ENCODE measurements at places on chromosomes 16 and 17.

GRCh38 chr17:16933317-16934132, 38.4 kb downstream of the TNFRSF13B start:
- no peak for DNase-seq

GRCh38 chr16:7343243-7343642, 10.6 kb downstream of the RBFOX1 start:
- no peak for DNase-seq

- no peak for DNase-seq
Measured at GRCh38 chr16:48054881-48055601, 100.8 kb downstream of the ABCC12 start.

DNA sequence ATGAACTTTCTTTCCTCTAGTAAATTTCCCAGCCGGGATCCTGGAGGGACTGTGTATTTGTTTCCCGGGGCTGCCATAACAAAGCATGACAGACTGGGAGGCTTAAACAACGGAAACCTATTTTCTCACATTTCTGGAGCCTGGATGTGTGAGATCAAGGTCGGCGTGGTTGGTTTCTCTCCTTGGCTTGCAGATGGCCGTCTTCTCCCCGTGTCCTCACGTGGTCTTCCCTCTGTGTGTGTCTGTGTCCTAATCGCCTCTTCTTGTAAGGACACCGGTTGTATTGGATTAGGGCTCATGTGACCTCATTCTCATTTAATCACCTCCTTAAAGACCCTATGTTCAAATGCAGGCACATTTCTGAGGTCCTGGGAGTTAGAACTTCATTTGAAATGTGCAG, 22.0 kb upstream of the USP10 start:
- DNase-seq = no peak

GRCh38 chr17:19443148-19443547, 32.1 kb downstream of the RNF112 start:
- no peak for DNase-seq

GRCh38 chr17:2271985-2272702, 31.4 kb downstream of the SMG6 start:
- no peak for DNase-seq

GRCh38 chr16:88019821-88020515, 68.7 kb downstream of the BANP start:
- DNase-seq = no peak

- no peak for DNase-seq
Measured at GRCh38 chr17:49588726-49589576, 13.3 kb downstream of the NXPH3 start.

DNA sequence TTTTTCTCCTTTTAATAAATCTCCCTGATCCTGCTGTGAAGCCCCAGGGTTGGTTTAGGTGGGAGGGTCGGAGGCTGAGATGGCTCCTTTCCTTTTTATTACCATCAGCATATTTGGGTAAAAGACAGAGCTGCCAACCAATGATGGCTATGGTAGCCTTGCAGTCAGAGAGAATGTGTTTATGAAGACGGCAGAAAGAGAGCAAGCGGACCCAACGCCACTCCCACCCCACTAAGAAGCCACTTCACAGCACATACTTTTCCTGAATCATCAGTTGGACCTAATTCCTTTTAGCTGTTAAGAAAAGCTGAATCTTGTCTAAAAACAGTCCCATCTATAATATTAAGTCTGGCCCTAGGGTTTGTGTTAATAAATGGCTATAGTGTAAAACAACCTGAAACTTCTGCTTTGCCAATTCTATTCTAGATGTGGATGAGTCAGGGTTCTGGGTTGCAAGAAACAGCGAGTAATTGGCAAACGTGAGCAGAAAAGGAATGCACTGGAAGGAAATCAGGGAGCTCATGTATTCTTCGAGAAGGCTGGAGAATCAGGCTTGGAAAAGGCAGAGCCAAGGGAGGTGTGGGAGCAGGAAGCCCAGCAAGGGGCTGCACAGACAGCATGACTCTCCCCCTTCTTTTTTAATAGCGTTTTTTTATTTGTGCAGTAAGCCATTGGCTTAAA, 34.0 kb upstream of the PRKCA start:
- no peak for DNase-seq

- DNase-seq = no peak
Measured at GRCh38 chr16:2587891-2588565, 50.2 kb downstream of the PDPK1 start.

GRCh38 chr17:76884995-76885893, 17.0 kb downstream of the MGAT5B start:
- no peak for DNase-seq

- no peak for DNase-seq
Measured at GRCh38 chr16:58885528-58886170, 151.5 kb upstream of the GOT2 start.

GRCh38 chr17:74283371-74283673, 9.3 kb downstream of the DNAI2 start:
- no peak for DNase-seq

DNA sequence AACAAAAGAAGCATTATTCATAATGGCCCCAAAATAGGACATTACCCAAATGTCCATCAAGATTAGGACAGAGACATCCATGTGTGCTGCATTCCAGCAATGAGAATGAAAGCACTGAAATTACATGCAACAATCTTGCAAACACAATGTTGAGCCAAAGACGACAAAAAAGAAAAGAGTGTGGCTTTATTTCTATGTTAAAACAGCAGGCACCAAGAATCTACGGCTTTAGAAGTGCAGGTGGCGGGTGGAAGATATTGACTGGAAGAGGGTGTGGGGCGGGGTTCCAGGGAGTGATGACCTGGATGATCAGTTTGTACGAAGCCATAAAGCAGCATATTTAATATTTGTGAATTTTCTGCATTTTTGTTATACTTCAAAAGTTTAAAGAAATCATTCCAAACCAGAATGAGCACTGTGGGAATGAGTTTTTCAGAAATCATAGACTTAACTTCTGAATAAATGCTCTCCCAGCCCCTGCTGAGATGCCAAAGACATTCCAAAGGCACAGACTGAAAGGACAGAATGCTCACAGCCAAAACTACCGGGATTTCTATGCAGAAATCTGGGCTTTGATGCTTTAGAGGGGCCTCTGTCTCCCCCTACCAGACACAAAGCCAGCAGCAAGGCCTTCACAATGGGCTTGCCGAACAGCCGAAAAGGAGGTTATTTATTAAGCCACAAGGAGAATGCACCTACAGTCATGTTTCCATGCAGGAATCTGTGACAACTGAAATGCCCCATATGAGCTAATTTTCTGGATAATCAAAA, 361.6 kb downstream of the GRIN2A start:
- no peak for DNase-seq

- no peak for DNase-seq
Measured at GRCh38 chr17:42129109-42129837, 6.7 kb downstream of the HSPB9 start.

DNA sequence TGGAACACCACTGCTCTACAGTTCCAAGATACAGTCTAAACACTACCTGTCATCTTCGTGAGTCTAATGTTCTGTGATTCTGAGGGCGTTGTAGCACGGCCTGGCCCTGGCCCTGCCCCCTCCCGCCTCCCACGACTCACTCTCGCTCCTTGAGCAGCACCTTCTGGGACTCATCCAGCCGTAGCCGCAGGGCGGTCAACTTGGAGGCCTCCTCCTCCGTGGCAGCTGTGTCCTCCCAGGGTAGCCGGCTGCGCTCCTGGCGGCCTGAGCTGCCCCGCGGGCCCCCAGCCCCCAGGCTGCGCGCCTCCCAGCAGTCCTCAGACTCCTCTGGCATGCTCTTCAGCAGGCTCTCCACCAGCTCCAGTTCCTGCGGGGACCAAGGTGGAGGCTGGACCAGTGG, 10.6 kb downstream of the CCDC102A start:
- DNase-seq = no peak

DNA sequence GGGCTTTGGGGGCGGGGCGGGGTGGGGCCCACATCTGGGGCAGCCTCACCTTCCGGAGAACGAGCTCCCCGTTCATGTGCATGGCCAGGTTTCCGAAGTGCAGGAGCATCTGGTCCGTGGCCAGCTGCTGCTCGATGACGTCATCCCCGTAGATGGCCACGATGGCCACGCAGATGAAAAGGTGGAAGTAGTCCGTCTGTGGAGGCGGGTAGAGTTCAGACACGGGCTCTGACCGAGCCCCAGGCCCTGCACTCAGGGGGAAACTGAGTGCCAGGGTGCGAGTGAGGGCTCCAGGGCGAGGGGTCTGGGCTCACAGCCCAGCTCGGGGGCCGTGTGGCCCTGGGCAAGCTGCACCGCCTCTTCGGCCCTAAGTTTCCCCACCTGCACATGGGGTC, 93.7 kb downstream of the TBC1D16 start:
- DNase-seq = no peak

- DNase-seq = no peak
Measured at GRCh38 chr16:3356118-3356517, 429 bp downstream of the OR2C1 start.

DNA sequence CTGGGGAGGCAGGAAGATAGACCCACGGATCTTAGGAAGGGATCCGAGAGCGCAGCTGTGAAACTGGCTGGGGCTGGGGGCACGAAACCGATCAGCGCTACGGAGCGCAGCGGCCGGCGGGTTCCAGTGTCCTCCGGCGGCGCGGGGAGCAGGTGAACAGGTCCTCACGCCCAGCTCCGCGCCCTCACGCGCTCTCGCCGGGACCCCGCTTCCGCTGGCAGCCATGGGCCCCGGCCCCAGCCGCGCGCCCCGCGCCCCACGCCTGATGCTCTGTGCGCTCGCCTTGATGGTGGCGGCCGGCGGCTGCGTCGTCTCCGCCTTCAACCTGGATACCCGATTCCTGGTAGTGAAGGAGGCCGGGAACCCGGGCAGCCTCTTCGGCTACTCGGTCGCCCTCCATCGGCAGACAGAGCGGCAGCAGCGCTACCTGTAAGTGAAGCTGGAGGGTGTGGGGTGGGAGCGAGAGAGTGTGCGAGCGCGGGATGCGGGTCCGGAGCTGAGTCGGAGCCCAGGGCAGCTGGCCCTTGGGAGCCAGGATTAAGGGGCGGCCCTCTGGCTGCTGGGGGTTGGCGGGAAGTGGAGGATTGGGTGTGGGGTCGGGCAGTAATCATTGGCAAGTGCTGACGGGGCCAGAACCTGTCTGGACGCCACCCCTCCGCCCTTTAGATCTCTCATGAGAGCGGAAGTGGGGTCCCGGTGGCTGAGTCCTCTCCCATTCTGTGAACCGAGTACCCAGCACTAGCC, 479 bp downstream of the ITGA3 start:
- DNase-seq = no peak

DNA sequence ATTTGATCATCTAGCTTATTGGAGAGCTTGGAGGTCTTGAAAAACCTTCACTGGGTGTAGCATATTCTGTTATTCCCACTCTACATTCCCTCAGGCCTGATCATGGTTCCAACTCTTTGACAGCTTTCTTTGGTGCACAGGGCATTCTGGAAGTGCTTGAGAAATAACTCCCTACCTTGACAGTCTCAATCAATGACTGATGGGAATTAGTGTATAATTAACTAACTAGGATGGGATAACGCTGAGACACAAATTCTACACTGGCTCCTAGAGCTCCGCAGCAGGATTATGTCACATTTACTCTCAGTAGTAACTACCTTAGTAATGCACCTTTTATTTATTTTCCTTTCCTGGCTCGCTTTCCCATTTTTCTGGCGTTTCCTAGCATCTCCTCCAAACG, 236.4 kb downstream of the MAP2K6 start:
- DNase-seq = no peak

GRCh38 chr16:26729951-26730541, 336.7 kb upstream of the C16orf82 start:
- no peak for DNase-seq

GRCh38 chr17:64216000-64216337, 47.1 kb downstream of the TEX2 start:
- no peak for DNase-seq

- no peak for DNase-seq
Measured at GRCh38 chr17:17414341-17414805, 62.4 kb upstream of the MED9 start.

DNA sequence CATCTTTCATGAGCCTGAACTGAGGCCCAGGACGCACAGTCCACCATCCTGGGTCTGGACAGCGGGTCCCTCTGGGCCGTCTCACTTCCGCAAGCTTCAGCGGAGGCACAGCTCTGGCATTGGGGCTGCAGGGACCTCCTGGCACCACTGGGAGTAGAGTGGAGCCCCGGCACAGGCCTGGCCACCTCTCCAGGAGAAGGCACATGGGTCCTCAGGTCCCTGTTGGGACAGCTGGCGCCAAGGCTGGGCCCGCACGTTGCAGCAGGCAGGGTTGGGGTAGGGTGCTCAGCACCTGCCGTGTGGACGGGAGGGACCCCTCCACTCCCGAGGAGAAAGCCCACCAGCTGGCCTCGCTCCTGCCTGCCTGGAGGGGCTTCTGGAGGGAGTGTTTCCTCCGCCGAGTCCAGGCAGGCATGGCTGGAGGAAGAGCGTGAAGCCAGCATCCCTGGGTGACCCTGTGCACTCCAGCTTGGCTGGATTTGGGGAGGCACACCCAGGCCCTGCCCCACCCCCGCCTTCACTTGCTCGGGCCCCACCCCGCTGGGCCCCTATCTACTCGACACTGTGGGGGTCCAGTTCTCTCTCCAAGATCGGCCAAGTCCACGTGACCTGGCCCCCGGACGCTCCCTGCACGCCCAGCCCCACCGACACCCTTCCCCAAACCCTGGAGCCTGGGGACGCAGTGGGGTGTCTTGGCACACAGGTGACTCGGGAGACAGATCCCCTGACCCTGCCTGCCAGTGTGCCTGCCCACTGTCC, 6.6 kb upstream of the METRNL start:
- DNase-seq = no peak

DNA sequence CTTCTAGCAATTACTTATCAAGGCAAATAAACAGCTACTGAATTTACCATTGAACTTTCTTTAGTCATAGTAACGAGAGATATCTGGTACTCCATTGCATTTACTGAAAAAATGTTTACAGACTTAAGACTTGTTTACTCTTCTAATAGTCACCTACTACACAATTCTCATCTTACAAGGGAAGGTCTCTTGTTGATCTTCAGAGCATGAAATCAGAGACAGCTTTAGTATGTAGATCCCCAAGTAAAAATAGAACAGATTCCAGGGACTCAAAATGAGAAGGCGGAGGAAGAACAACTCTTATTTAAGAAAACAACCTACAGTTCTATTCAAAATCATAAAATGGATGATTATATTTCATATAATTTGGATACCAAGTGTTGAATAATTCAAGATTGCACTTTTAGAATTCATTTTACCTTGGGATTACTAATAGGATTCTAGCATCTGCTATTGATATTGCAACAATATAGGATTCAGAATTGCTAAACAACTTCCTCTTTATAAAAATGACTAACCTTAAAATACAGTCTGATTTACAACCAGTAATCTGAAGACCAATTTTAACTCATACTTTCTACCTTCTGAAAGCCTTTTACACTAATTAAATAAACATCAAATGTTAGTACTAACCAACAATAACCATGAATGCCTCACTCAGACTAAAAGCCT, 20.8 kb downstream of the UBE2G1 start:
- DNase-seq = no peak
